ENCODE measurements at places on chromosomes 2 and 18.
A peak's percentile ranks its signal among the peaks of the same experiment; 100 is the strongest.

GRCh38 chr2:127357591-127357990 lies 30.2 kb downstream of the MAP3K2 start:
- no peak for DNase-seq
- H3K4me1 ChIP-seq: no peaks in the 10 kb centered on the region
- no peaks in the 10 kb centered on the region for H3K27me3 ChIP-seq
- H3K4me3 ChIP-seq: no peak overlapping the region
- no peaks in the 10 kb centered on the region for H3K36me3 ChIP-seq

- H3K36me3 ChIP-seq: no peaks in the 10 kb centered on the region
- no peak overlapping the region for H3K27ac ChIP-seq
- DNase-seq: peak; percentile 57
- peaks cover 18% of the 10 kb centered on the region for H3K27me3 ChIP-seq
- H3K4me1 ChIP-seq: no peaks in the 10 kb centered on the region
Measured at GRCh38 chr18:36572135-36572856, 256.5 kb downstream of the TPGS2 start.

- no peaks in the 10 kb centered on the region for H3K36me3 ChIP-seq
- no peaks in the 10 kb centered on the region for H3K4me1 ChIP-seq
- H3K4me3 ChIP-seq: no peak overlapping the region
- DNase-seq: no peak
- peaks cover 5% of the 10 kb centered on the region for H3K27me3 ChIP-seq
- H3K27ac ChIP-seq: no peak overlapping the region
Measured at GRCh38 chr2:149507974-149508373, 79.6 kb downstream of the MMADHC start.

DNA sequence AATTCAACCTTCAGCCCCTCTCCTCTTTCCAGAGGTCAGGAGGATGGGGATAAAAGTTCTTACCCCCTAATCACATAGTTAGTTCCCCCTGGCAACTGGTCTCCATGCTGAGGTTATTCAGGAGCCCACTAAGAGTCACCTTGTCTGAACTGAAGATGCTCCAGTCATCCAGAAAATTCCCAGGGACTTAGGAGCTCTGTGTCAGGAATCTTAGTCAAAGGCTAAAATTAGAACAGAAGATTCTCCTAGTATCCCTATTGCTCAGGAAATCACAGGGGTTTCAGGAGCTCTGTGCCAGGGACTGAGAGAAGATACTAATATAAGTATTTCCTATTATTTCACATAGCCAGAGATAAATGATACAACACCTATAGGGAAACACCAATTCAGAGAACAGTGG lies 37.3 kb upstream of the LONRF2 start:
- H3K4me1 ChIP-seq: no peaks in the 10 kb centered on the region
- DNase-seq: no peak
- H3K27ac ChIP-seq: no peak overlapping the region
- no peak overlapping the region for H3K4me3 ChIP-seq
- no peaks in the 10 kb centered on the region for H3K27me3 ChIP-seq

- no peak overlapping the region for H3K4me3 ChIP-seq
- no peaks in the 10 kb centered on the region for H3K4me1 ChIP-seq
- no peak overlapping the region for H3K27ac ChIP-seq
- peak; percentile 48 for DNase-seq
Measured at GRCh38 chr2:166057370-166058164, 70.3 kb downstream of the SCN1A start.

DNA sequence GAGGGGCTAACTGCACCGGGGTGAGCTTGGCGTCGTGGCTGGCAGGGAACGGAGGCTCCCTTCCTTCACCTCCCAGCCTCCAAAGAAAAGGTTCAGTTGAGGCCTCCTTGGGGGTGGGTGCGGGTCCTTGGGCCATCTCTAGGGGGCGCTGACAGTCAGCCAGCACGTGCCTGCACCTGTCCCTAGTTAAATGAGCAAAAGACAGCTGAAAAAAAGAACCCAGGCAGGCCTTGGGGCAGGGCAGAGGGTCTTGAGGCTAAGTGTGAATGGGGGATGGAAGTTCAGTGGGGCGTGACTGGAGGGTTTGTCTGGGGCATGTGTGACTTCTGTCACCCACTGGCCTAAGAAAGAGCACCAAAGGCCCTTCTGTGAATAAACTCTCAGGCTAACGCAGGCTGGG lies 56.4 kb downstream of the ZFP36L2 start:
- no peak overlapping the region for H3K27ac ChIP-seq
- no peaks in the 10 kb centered on the region for H3K27me3 ChIP-seq
- no peaks in the 10 kb centered on the region for H3K36me3 ChIP-seq
- H3K4me1 ChIP-seq: peaks cover 3% of the 10 kb centered on the region
- no peak overlapping the region for H3K4me3 ChIP-seq
